ENCODE measurements at places on chromosomes 4 and X.
A peak's percentile ranks its signal among the peaks of the same experiment; 100 is the strongest.

DNA sequence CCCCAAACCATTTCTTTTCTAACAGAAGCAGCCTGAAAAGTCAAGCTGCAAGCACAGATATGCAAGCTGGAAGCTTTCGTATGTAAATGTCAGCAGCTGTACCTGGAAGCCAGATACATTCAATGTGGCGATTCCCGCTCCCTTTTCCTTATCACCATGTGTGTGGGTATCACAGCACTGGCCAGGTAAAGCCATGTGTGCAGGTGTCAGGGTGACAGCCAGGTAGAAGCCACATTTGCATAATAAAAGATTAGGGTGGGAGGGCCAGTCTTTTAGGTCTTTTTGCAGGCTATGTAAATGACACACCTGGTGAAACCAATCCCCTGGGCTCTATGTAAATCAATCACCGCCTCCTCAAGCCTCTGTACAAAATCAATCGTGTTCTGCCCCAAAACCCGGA, 50.1 kb downstream of the RXFP1 start:
- no peak for DNase-seq

DNA sequence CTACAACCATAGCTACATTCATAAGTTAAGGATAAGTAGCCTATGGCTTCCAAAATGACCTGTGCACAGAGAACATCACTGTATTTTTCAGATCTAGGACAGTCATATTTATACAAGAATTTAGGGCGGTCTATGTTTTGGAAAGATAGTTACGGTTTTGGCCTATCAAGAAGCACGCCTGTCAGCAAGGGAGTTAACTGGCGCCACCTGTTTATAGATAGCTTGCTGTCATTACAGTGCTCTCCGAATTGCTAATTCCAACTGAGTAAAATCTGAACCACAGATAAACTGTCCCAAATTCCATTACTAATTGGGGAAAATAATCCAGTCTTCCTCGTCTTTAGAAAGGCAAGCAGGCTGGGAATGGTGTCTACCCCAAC, 646 bp downstream of the ABCB7 start:
- no peak for DNase-seq

GRCh38 chr4:45638641-45639040, 485.2 kb downstream of the GABRG1 start:
- DNase-seq: no peak

DNA sequence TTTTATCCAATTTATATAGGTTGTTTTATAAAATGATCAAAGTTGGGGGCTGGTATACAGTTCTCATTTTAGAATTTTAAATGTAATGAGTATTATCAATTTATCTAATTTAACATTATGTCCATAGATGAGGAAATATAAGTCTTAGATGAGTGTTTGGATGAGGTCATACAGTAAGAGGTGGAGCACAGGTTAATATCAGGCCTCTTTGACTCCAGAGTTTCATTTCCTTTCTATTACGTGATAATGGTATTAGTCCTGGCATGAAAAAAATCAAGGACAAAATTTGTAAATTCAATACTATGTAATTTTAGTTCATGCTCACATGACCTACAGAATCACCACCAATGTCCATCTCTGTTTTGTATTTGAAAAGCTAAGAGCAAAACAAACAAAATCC, 269.8 kb downstream of the FSTL5 start:
- DNase-seq: no peak

GRCh38 chr4:57043347-57044251, 64.9 kb downstream of the POLR2B start:
- DNase-seq: no peak

DNA sequence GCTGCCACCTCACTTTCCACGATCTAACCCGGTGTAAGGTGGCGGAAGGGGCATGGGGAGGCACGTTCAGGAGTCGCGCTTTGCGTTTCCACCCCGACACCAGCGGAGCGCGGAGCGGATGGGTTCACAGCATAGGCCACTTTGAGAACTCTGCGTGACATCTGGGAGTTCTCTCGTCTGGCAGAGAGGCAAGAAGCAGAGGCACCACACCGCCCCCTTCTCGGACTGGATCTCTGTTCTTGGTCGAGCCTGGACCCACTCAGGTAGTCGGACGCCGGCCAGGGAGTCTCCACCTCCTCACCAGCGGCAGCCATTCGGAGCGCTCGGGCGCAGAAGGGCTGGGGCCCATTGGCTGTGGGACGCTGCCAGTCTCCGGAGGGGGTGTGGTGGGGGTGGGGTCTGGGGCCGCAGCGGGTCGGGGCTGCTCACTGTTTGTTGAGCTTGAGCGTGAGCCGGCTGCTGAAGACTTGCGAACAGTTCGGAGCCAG, at the start of gene DACH2:
DACH2 (plus strand) TSS at position 428 of the 488 bp plus-strand sequence.
- DNase-seq: peak; percentile 71

- DNase-seq: no peak
Measured at GRCh38 chr4:171817026-171817425, 3.8 kb downstream of the GALNTL6 start.

DNA sequence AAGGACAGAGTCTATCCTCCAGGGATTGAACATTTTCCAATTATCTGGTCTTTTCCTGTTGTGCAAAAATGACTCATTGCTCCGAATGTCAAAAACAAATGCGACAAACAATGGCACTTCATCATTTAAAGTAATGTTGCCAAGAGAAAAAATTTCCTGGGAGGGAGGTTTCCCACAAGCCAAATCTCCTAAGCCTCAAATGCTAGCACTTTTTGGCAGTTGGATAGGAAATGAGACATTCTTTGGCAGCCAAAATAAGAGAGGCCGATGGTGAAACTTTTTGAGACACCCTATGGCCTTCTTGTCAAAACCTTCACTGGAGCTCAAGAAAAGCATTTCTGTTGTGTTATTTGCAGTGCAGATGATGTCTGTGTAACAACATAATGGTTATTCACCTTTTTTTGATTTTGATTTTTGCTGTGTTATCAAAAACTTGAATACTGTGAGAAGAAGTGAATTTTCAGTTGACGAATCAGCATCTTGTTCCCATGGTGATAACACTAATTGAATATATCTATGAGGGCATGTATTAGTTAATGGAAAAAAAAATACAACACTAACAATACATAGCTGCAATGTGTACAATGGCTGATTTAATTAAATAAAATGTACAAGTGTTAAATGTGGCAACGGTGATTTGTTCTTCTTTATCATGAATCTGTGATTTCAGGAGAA, 333.8 kb downstream of the ANK2 start:
- DNase-seq: no peak

- no peak for DNase-seq
Measured at GRCh38 chr4:145177906-145178538, 2.4 kb downstream of the OTUD4 start.

- no peak for DNase-seq
Measured at GRCh38 chr4:80540785-80541469, 205.4 kb downstream of the CFAP299 start.

GRCh38 chrX:17923546-17923945, 62.4 kb upstream of the RAI2 start:
- no peak for DNase-seq

GRCh38 chrX:119004920-119005524, 30.6 kb downstream of the LONRF3 start:
- peak; percentile 21 for DNase-seq

DNA sequence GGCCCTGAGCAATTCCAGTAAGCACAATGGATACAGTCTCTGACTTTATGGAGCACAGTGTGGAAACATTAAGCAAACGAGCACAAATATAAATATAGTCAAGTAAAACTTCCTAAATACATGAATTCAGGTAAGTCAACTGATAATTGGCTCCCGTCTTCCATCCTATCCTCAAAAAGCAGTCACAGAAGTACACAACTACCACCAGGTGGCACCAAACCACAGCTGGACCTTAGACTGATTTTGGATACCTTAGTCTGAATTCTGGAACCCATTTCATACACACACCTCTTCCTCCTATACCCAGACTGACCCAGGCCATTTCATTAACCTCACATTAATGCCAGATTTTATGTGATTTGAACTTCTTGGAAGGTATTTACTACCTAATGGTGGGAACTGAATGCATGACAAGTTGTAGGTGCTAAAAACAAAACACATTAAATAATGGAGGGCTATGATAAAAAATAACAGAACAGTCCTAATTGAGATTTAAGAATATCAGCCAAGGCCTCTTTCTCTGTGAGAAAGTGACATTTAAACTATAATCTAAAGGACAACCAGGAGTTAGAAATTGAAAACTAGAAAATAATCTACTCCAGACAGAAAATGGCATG, 77.5 kb downstream of the ELF2 start:
- peak; percentile 32 for DNase-seq

DNA sequence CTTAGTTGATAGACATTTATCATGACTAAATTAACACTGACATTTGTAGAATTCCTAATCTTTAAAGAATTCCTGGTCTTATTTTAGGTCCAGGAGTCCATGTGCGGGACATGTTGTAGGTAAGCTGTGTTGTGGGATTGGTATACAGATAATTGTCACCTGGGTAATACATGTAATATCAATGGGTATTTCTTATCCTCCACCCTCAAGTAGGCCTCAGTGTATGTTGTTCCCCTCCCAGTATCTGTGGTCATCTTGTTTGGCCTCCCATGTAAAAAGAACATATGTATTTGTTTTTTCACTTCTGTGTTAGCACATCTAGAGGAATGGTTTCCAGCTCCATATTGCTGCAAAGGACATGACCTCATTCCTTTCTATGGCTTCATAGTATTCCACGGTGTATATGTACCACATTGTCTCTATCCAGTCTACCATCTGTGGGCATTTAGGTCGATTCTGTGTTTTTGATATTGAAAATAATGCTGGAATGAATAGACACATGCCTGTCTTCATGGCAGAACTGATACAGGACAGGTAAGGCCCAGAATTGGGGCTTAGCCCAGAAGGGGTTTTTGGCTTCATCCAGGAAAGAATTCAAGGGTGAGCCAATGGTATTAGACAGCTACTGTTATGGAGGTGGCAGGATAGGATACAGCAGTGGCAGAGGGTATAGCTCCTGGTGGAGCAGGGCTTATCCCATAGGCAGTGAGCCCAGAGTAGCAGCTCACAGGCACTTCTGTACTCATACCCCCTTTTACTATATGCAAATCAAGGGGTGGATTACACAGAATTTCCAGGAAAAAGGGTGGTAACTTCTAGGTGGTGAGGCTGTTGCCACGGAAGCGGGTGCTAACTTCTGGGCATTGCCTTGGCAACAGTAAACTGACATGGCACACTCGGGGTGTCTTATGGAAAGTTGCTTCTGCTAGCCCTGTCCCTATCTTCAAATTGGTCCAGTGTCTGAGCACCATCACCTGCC, 66.1 kb upstream of the WDR1 start:
- no peak for DNase-seq

- no peak for DNase-seq
Measured at GRCh38 chrX:107226757-107227156, 20.3 kb downstream of the DNAAF6 start.

GRCh38 chr4:123591875-123592274, 195.3 kb downstream of the SPRY1 start:
- no peak for DNase-seq

- DNase-seq: no peak
Measured at GRCh38 chr4:123743848-123744247, 347.3 kb downstream of the SPRY1 start.

DNA sequence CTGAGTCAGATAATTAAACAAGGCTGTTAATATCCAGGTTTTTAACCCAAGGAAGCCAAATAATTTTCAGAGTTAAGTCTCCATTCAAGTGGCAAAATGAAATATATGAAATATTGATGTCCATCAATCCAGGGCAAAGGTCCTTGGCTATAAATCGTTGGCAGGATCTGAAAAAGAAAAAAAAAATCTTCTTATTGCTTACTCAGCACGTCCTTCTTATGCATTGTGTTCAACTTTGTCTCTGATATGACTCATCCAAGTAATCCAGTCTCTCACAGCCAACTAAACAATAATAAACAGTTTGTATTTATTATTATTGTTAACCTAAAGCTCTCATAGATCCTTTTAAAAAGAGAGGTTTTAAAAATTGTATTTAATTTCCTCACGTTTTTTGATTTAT, 851.2 kb downstream of the ADGRL3 start:
- DNase-seq: no peak

DNA sequence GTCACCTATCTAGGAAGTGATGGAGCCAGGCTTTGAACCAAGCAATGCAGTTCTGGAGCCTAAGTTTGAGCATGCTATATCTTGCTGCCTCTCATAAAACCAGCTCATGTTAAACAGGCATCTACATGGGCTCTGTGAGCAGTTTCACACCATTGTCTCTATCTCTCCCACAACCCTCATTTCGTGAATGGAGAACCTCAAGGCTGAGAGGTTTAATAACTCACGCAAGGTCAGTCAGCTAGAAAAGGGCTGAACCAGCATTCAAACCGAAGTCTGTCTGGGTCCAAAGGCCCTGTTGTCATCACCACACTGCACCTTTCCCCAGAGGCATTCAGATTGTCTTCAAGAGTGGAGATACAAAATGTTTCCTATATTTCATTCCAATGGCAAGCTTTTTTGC, 369.2 kb downstream of the MID1IP1 start:
- DNase-seq: no peak

GRCh38 chrX:147788641-147789350, 122.9 kb upstream of the FMR1 start:
- DNase-seq: no peak

DNA sequence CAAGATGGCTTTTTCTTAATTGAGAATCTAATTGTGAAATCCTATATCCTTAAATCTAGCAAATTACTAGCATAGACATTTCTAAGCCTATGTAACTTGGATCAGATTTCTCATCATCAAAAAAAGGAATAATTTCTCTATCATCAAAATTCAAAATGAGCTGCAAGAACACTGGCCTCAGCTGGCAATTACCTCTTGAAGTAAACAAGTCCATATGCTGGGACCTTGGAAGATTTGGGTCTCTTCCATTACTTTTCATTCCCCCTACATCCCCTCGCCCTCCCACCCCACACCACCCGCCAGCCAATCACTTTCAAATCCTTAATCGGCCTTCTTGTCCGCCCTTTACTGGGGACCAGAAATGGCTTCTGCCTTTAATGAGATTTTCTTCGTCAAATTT, 23.3 kb upstream of the MBTPS2 start:
- no peak for DNase-seq

GRCh38 chr4:82523179-82523578, 38.6 kb downstream of the TMEM150C start:
- no peak for DNase-seq

GRCh38 chr4:184751585-184751956, 17.7 kb upstream of the CENPU start:
- DNase-seq: no peak

GRCh38 chrX:153882086-153882498, 3.9 kb downstream of the L1CAM start:
- DNase-seq: no peak

GRCh38 chr4:54607067-54607466, 50.7 kb upstream of the KIT start:
- no peak for DNase-seq

GRCh38 chr4:139207873-139208403, 30.9 kb upstream of the ELF2 start:
- DNase-seq: no peak

Data from frontal cortex (tissue), 4 donors.